ENCODE measurements at places on chromosomes 4 and X.

DNA sequence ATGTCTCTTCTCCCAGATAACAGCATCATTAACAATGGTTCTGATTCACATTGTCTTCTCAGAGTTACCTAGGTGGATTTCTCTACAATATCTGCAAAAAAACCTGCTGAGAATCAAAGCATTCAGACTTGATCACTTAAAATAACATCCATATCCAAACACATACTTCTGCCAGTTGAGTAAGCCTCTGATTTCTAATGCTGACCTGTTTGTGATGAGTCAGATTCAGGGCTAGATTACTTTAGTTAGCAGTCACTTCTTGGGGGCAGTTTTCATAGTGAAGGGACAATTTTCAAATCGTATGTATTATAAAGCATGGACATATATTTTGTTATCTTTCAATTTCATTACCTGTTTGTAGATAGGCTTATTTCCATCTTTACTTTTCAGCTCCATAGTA is 35.5 kb downstream of the CCNI start:
- ATAC-seq, result no peak

- ATAC-seq, result no peak
Measured at GRCh38 chr4:187826725-187827124, 168.8 kb upstream of the ZFP42 start.

DNA sequence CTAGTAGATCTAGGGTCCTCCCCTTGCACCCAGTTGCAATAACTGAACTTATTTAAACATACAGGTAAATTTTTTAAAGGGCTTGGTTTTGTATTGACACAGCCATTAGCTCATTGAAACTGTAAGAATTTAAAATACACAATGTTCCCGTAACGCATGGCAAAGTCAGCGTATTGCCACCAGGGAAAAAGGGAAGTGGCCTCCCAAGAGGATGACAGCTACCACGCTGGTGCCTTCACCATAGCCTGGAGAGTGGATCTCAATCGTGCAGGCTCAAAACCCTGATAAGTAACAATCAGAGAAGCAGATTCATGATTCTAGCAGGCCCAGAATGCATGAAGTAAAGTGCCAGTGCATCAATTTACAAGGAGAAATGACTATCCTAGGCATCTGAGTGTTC is 49.4 kb upstream of the RELL1 start:
- no peak for ATAC-seq

GRCh38 chr4:24913119-24913485 is 260 bp upstream of the CCDC149 start:
- no peak for ATAC-seq

- no peak for ATAC-seq
Measured at GRCh38 chrX:116238567-116239255, 68.2 kb downstream of the AGTR2 start.

GRCh38 chrX:71809886-71810285 is 46.7 kb downstream of the CXorf49B start:
- ATAC-seq, result no peak

GRCh38 chr4:168931215-168931650 is 78.8 kb downstream of the CBR4 start:
- ATAC-seq, result no peak

DNA sequence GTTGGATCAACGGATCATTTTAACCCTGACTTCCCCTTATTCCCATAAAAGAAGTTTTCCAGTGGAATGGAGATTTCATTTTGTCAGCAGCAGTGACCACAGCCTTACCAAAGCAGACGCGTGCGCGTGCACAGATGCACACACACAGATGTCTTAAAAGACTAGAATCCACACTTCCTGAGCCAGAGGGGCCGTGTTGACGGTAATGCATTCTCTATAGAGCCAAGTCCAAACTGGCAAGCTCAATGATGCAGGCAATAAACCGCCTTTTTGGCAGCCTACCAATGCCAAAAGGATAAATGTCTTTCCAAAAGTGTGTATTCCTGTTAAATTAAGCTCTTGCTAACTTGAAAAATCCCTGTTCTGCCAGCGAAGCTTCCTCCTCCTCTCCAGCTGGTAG is 18.8 kb upstream of the CLDN34 start:
- ATAC-seq, result no peak

DNA sequence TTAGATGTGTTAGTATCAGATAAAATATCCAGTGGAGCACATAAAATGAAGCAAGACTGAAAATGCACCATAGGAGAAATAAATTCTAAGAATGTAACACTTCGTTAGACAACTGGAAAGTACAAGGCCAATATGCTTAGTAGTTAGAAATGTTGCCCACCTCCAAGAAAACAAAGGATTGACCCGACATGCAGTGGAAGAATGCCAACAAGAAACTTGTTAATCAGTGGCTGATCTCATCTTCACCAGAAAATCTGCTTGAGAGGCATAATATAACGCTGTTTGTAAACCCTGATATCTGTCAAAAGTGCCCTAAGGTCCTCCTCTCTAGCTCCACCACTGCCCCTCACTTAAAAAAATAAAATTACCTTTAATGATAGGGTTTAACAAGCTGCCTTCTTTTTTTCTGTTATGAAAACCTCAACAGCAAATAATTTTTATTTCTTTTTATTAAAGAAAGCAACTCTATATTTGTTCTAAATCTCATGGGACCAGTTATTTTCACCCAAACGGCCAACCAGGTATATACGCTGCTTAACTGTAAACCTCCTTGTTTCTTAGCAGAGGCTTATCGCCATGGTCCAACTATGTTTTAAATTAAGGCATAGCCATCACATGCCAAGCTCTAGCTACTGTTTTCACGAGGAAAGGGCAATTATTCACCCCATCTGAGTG is 1.8 kb downstream of the RASGEF1B start:
- no peak for ATAC-seq

DNA sequence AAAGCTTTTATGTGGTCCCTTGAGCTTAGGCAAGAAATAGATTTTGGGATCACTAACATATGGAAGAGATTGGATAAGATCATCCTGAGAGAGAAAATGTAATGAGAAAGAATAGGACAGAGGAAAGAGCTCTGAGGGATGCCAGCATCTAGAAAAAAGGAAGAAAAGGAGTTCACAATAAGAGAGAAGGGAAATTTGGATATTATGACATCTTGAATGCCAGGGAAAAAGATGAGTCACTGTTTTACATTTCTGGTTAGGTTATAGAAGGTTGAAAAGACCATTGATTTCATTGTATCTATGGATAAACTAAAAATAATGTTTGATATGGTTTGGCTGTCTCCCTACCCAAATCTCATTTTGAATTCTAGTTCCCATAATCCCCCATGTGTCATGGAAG is 208.5 kb downstream of the MAD2L1 start:
- ATAC-seq, result no peak

- no peak for ATAC-seq
Measured at GRCh38 chr4:105600951-105601350, 48.5 kb downstream of the ARHGEF38 start.

GRCh38 chr4:82739287-82740190 is 59.1 kb downstream of the SCD5 start:
- ATAC-seq, result peak; percentile 81

DNA sequence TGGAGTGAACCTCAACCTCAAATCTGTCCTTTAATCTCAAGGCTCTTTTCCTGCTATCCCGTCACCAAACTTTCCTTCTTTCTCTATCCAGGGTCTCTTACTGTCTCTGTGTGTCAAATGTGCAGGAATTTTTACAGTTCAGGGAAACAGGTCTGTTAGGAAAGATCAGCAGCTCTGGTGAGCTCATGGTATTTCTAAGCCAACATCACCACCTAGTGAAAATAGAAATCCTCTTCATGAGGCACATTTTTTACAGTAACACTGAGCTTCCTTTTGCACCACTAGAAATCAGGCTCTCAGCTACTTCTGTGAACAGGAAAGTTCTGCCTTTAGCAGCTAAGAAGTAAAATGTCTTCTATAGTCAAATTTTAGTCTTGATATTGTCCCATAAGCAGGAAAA is 39.6 kb downstream of the NUDT11 start:
- ATAC-seq, result no peak

DNA sequence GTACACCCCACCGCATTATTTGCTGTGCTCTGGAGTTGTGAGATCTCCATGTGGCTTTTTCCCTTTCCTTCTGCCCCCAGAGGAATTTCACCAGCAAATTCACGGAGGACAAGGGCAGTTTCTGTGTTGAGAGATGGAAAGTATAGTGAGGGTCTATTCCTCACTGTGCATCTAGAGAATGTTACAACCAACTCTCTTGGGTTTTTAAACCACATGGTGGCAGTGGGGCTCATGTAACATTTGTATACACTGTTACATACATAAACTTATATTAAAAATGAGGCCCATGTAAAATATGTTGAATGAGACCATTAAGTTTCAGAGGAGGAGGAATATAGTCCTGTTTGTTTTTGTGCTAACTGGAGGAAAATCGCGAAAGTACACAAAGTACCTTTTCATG is 909 bp upstream of the PRKG2 start:
- ATAC-seq, result no peak

- ATAC-seq, result no peak
Measured at GRCh38 chr4:156176896-156177295, 223.2 kb upstream of the CTSO start.

DNA sequence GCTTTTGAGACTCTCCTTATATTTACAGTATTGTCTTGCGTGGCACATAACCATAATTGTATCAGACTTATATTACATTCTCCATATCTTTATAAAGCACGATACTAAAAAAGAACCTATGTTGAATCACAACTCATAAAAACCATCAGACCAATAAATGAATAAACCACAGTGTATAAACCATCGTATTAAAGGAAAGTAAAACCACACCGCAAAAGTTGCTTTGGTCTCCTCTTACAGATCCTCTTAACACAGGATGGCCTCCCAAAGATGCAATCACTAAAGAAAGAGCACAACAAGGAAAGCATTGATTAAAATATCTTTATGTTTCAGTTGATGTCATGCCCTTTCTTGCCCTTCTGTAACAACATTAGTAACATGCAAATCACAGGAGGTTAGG is 437.9 kb downstream of the AFF2 start:
- ATAC-seq, result no peak

GRCh38 chr4:4524364-4524763 is 17.5 kb downstream of the STX18 start:
- peak; percentile 89 for ATAC-seq

GRCh38 chr4:33494150-33494549 is 2750.2 kb downstream of the ARAP2 start:
- ATAC-seq, result no peak

- no peak for ATAC-seq
Measured at GRCh38 chrX:47483306-47484268, 565 bp upstream of the ZNF41 start.

GRCh38 chrX:1466971-1467561 is 14.4 kb upstream of the ASMTL start:
- no peak for ATAC-seq

GRCh38 chr4:123390846-123391456 is 5.6 kb upstream of the SPRY1 start:
- ATAC-seq, result no peak

GRCh38 chrX:39616098-39616729 is 481.5 kb downstream of the BCOR start:
- no peak for ATAC-seq

DNA sequence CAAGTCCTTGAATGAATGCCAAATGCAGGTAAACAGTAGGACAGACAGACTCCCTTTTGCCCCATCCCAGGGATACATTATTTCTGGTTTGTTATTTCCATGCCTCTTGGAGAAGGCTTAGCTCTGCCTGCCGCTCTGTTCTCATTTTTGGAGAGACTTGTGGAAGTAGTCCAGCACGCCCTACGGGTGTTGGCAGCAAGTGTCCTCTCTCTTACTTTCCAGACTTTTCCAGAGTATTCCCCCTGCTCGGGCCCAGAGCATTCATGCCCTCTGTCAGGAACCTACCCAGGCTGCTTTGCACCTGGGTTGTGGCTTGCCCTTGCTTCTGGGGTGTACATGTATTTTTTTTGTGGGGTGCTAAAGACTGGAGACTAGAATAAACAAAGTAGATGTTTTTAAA is 15.3 kb downstream of the SLC34A2 start:
- no peak for ATAC-seq

DNA sequence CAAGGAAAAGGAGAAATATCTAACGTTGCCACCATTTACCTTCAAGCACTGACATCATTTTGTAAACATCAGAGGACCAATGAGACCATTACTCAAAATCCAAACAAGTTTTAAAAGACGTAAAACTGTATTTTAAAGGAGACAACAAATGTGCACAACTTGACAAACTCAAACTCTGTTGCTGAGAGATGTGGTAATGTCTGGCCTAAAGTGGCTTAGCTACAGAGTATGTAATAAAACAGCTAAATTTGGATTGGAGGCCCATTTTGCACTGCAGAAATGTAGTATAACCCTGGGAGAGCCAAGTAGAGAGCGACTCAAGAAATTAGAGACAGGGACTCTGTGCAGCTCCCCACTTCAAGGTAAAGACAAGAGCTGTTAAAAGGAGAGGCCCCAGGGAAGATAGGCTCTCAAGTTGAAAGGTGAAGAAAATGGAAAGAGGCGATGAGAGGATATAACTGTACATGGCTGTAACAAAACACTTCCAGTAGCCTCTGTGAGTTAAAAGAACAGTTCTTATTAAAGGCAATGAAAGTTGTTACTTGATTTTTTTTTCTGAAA is 20.3 kb downstream of the UNC5C start:
- ATAC-seq, result no peak

DNA sequence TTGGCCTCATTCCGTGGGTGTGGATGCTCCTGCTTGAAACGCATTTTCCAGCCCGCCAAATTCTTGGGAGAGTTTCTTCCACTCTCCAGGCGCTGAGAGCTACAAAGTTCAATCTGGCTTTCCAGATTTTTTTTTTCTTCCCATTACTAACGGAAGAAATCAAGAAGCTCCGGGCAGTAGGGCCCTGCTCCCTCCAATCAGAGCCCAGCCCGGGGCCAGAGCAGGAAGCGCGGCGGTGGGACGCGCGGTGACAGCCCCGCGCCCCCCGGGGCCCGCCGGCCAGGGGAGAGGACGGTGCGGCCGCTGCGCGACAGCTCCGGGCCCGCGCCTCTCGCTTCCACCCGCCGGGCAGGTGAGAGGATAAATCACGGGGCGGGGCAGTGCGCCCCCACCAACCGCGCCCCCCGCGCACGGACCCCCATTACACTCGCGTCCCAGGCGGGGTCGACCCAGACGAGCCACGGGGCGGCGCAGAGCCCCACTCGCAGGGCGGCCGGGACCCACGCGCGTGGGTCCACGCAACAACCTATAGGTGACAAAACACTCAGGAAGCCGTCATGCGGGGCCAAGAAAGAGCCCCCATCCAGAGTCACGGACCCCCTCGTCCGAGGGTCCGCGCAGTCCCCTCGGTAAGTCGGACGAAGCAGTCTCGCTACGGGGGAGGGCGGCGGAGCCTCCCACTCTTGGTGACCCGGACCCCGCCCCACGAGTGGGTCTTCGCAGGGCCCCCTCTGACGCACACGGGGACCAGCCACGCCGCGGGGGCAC is 868 bp downstream of the AFAP1 start:
- peak; percentile 1 for ATAC-seq

GRCh38 chrX:49176421-49177326 is 5.0 kb downstream of the PLP2 start:
- no peak for ATAC-seq

All from activated CD4-positive, CD25-positive, alpha-beta regulatory T cell treated with anti-CD3 and anti-CD28 coated beads, Interleukin-2, amount 50 U/mL, for 24 hours (primary cell).